ENCODE measurements at places on chromosomes 7 and 10.

- no peak for DNase-seq
These were observed 55.3 kb upstream of the OSBPL3 start for GRCh38 chr7:25035274-25035673.

- no peak for DNase-seq
These were observed 24.0 kb upstream of the PAPSS2 start for GRCh38 chr10:87635498-87636312.

DNA sequence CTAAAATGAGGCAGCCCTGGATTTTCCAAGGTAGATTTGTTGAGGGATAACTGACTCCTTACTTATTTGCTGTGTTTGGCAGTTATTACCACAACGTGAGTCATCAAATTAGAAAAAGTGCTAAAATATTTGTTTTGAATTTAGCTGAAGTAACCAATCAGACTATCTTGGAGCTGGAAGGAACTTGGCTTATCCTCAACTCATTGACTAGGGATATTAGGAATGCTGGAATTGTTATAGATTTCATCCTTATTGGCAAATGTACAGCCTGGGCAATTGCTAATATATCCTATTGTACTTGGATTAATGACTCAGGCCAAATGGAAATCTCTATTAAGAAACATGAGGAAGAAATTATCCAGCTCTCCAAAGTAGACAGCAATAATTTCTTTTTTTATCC, 1189.0 kb upstream of the LRRN3 start:
- no peak for DNase-seq

GRCh38 chr7:43460733-43461348, 122.1 kb upstream of the STK17A start:
- no peak for DNase-seq

GRCh38 chr7:76060842-76061241, 12.9 kb downstream of the MDH2 start:
- no peak for DNase-seq

GRCh38 chr7:77266291-77266794, 66.7 kb upstream of the FGL2 start:
- DNase-seq: no peak

DNA sequence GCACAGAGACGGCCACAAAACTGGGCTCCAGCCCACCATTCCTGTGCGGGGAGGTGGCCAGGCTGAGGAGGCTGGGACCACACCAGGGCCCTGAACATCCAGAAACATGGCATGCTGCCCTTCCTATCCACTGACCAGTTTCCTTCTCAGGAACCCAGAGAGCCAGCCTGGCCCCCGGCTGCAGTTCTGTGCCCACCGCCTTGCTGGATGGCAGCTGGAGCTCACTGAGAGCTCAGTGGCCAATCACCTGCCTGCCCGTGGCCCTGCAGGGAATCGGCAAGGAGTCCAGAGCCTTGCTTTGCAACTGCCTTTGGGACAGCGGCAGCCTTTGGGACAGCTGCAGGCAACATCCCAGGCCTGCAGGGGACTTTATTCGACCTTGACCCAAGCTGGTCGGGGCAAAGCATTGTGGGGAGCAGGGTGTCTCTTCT, 30.4 kb downstream of the STK32C start:
- DNase-seq: no peak

DNA sequence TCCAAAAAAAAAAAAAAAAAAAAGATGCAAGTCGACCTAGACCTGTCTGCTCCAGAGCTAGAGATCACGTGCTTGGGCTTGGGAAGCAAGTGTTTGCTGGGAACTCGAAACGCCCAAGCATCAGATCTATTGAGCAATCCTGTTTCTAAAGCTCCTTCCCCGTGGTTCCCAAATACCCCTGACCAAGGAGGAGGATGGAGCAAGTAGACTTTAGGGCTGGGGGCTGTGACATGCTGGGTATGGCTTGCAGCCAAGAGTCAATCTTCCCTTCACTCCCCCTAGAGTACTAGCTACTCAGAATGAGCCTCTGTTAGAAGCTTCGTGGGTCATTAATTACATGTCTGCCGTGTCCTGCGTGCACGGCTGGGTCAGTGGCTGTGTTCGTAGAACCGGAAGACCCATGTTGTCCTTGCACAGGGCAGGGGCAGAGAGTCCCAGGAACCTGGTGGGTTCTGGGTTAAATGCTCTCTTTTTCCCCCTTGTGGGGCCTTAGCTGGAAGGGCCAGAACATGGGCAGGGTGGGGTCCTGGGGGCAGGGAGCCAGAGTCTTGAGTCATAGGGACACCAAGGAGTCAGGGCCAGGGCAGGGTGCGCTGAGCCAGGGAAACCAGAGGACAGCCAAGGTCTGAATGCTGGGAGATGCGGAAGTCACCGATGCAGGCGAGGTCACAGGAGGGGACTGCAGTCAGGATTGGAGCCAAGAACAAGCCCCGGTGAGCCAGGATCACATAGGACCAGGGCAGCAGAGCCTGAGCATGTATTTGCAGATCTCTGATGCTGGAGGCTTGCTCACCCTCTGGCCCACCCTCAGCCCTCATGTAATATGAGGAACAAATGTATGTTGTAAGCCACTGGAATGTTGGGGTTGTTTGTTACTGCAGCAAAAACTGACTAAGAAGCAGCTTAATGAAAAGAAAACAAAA, 34.6 kb upstream of the TPST1 start:
- peak; percentile 31 for DNase-seq

GRCh38 chr7:149731207-149731955, 42.0 kb downstream of the ZNF467 start:
- DNase-seq: no peak

DNA sequence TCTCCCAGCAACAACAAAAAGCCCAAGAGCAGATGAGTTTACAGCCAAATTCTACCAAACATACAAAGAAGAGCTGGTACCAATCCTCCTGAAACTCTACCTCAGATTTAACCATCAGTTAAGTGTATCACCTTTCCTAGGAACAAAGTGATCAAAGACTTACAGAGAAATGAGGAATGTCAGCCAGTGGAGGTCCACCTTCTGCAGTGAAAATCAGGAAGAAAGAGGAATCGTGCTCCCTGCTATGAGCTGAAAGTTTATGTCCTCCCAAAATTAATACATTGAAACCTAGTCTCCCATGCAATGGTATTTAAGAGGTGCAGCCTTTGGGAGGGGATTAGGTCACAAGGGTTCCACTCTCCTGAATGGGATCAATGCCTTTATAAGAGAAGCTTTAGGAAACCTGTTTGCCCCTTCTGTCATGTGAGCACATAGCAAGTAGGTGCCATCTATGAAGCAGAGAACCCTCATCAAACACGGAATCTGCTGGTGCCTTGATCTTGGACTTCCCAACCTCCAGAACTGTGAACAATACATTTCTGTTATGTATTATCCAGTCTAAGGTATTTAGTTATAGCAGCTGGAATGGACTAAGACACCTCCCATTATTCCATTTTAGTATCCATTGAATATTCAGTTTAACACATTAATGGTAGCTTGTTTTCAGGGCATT, 139.0 kb upstream of the FZD8 start:
- no peak for DNase-seq

DNA sequence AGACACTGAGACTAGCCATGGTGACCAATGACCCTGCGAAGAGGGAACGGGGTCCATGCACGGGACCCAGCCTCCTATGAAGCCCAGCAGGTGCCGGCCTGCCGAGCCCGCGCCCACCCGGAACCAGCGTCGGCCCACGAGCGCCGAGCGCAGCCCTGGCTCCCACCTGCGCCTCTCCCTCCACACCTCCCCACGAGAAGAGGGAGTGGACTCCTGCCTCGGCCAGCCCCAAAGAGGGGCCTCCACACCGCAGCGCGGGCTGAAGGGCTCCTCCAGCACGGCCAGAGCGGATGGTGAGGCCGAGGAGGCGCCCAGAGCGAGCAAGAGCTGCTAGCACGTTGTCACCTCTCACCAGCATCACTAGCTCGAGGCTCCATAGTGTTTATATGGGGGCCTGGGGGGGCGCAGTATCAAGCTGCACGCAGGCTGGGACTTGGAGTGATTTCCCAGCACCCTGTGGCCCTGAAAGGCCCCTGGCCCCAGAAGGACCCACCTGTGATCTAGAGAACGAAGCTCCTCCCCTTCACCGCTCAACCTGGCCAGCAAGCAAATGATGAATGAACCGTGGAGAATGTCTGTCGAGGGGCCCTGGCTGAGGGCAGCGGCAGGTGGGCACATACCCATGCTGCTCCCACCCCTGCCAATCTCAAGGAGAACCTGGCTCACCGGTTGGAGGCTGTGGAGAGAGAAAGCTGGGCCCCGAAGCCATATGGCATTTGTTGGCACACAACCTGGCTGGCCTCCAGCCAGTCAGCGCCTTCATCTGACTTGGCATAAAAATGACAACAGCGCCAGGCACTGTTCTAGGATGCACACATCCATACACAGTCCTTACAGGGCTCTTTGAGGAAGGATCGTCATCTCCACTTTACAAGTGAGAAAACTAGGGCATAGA, 30.7 kb downstream of the GHRHR start:
- DNase-seq: no peak

- no peak for DNase-seq
These were observed 26.7 kb upstream of the ZNF800 start for GRCh38 chr7:127419196-127419595.

DNA sequence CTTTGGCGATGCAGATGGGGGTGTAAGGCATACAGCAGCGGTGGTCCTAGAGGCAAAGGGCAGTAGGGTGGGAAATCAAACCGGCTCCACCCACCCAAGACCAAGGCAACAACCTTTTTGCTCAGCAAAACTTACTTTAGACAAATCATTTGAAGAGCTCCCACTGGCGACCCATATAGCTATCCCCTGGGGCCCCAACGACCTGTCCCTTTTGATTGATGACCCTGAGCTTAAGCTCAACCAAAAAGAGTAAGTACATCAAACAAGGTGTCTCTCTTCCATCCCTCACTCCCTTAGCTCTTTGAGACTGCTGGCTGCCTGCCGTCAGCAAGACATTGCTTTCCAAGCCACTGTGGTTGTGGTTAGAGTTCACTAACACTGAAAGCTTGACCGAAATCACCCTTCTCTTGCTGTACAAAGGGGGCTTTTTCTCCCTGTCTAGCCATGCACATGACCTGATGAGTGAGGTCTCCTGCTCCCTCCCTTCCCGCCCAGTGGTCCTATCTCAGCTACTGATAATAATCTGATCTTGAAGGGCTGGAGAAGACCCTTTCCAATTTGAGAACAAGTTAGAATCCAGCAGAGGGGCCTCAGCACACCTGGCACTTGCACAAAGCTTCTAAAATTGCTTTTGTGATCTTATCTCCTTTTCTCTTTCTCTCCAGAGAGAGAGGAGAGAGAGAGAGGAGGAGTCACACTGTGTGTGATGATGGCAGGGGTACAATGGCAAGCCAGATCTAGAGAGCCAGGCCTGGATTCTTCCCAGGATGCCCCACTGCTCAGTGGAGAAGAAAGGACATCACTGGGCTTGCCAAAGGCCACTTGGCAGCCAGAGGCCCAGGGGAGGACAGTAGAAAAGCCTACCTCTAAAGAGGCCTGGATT, 42.2 kb downstream of the XPNPEP1 start:
- DNase-seq: no peak

DNA sequence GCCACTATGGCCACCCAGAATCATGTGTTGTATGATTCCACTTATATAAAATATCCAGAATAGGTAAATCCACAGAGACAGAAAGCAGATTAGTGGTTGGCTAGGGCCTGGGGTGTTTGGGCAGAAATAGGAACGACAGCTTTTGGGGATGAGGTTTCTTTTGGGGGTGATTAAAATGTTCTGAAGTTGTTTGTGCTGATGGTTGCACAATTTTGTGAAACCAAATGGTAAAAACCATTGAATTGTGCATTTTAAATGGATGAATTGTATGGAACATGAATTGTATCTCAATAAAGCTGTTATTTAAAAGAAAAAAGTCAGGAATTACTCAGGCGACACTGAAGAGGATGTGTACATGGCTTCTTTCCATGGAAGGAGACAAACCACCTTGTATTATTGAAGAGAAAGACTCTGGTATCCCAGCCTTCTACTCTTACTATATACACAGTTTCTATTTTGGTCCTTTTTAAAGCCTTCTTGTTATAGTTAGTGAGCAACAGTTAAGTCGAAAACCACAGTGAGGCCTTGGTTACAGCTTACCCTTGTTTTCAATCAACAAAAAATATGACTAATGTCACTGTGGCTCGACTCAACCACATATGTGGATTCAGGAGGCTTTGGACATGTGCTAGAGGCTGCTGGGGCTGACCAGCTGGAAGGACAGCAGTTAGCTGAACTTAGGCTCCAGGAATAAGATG, 57.1 kb upstream of the KMT2E start:
- DNase-seq: no peak

DNA sequence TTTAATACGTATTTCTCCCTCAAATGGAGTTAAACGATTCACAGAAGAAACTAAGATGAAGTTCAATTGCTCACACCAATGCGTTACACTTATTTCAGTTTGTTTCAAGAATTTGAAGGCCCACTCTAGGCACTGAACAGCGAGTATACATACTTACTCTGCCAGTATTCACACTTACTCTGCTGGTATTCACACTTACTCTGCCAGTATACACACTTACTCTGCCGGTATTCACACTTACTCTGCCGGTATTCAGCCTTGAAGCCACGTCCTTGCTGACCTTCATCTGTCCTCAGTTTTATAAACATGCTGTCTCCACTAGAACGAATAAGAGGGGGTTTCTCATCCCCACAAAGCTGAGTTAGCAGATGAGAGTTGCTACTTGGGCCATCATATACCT, 86.0 kb downstream of the CUBN start:
- DNase-seq: no peak

- DNase-seq: no peak
These were observed 106.1 kb upstream of the SLC13A1 start for GRCh38 chr7:123305840-123306375.

- no peak for DNase-seq
These were observed 1.2 kb downstream of the MACROH2A2 start for GRCh38 chr10:70053841-70054288.

GRCh38 chr10:13873196-13873595, 286.4 kb downstream of the PRPF18 start:
- DNase-seq: no peak

GRCh38 chr7:18513343-18513742, 17.8 kb downstream of the HDAC9 start:
- no peak for DNase-seq

Data from renal cortex interstitium (tissue), 15 donors.